Endothelial cell (in vitro differentiated cells): ENCODE measurements at places on chromosomes 11 and 22.

- H3K4me3 ChIP-seq: no peak overlapping the region
- no peak for DNase-seq
- H3K4me1 ChIP-seq: peaks cover 12% of the 10 kb centered on the region
- no peak overlapping the region for H3K27ac ChIP-seq
- H3K27me3 ChIP-seq: peaks cover 8% of the 10 kb centered on the region
These were observed 19.1 kb downstream of the MGAT3 start for GRCh38 chr22:39475902-39476301.

- H3K4me3 ChIP-seq: no peak overlapping the region
- H3K27ac ChIP-seq: no peak overlapping the region
- peaks cover 4% of the 10 kb centered on the region for H3K4me1 ChIP-seq
- DNase-seq: no peak
These were observed 39.0 kb upstream of the CHKA start for GRCh38 chr11:68160100-68160695.

GRCh38 chr11:115942011-115942410 is 437.8 kb upstream of the CADM1 start:
- H3K4me3 ChIP-seq: no peak overlapping the region
- DNase-seq: no peak
- no peaks in the 10 kb centered on the region for H3K36me3 ChIP-seq
- H3K27me3 ChIP-seq: peaks cover 2% of the 10 kb centered on the region
- no peak overlapping the region for H3K27ac ChIP-seq

- peaks cover 4% of the 10 kb centered on the region for H3K4me1 ChIP-seq
- no peaks in the 10 kb centered on the region for H3K36me3 ChIP-seq
- H3K27ac ChIP-seq: no peak overlapping the region
- no peak overlapping the region for H3K4me3 ChIP-seq
- DNase-seq: no peak
These were observed 187.3 kb upstream of the B3GAT1 start for GRCh38 chr11:134599299-134599771.

DNA sequence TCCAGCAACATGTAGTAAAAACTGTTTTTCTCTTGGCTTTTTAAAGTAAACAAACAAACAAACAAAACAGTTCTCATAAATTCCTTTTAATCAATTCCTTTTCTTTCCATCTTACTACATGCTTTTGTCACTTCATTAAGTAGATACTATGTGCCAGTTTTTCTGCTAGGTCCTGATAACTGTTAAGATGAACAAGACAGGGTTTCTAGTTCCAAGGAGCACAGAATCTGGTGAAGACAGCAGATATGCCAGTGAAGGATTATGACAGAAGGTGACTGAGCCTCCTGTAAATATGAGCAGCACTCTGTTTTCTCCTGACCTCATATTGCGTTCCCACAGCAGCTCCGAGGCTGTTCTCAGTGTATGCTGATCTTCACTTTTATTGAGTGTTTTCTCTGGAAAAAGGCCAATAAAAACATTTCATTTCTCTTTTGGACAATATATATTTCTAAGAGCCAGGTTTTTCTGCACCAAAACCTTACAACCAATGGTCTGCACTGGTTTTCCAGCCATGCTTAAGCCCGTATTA is 45.8 kb downstream of the HEPHL1 start:
- H3K4me1 ChIP-seq: no peaks in the 10 kb centered on the region
- H3K27me3 ChIP-seq: no peaks in the 10 kb centered on the region
- no peaks in the 10 kb centered on the region for H3K36me3 ChIP-seq
- DNase-seq: no peak
- no peak overlapping the region for H3K4me3 ChIP-seq
